WTC11 (cell line): ENCODE measurements at places on chromosomes 5 and 9. TPM values are rescaled to one million over a fixed set of nuclear protein-coding genes. Genes with fewer than 3 reads are reported as not detected.

The SLC6A3 gene
- 0.53 to 0.74 TPM (median 0.64 TPM) in 3 replicates for total RNA-seq

The NEUROG1 gene
- 0.13 to 0.18 TPM in 2 of 3 replicates, not detected in the other for total RNA-seq

The MYMK gene
- total RNA-seq: 0.34 TPM in 1 of 3 replicates, not detected in the others

The FOXD4L6 gene
- not detected in 3 replicates for total RNA-seq

The WNT8A gene
- total RNA-seq: 0.16 TPM in 1 of 3 replicates, not detected in the others

The CCDC171 gene
- total RNA-seq: 2.8 to 4.1 TPM (median 2.9 TPM) in 3 replicates

The QRFP gene
- total RNA-seq: not detected in 3 replicates

The SLC6A7 gene
- 0.04 TPM in 1 of 3 replicates, not detected in the others for total RNA-seq

The TNIP1 gene
- 41.1 to 48.9 TPM (median 47.0 TPM) in 3 replicates for total RNA-seq

The TMC1 gene
- 0.31 to 0.41 TPM (median 0.32 TPM) in 3 replicates for total RNA-seq

The NCS1 gene
- 31.8 to 32.6 TPM (median 32.4 TPM) in 3 replicates for total RNA-seq

The C9orf50 gene
- total RNA-seq: 0.11 TPM in 1 of 3 replicates, not detected in the others

The LHX3 gene
- total RNA-seq: 0.11 TPM in 1 of 3 replicates, not detected in the others

The FCN1 gene
- total RNA-seq: 0.09 TPM in 1 of 3 replicates, not detected in the others

The AK1 gene
- 27.5 to 34.9 TPM (median 34.4 TPM) in 3 replicates for total RNA-seq

The SLCO6A1 gene
- 0.39 to 0.64 TPM (median 0.42 TPM) in 3 replicates for total RNA-seq

The GRM6 gene
- 0.05 to 0.33 TPM in 2 of 3 replicates, not detected in the other for total RNA-seq

The PCDHB13 gene
- 2.2 to 2.9 TPM (median 2.6 TPM) in 3 replicates for total RNA-seq

The PALM2AKAP2 gene
- 7.0 to 7.3 TPM (median 7.2 TPM) in 3 replicates for total RNA-seq

The CD72 gene
- total RNA-seq: 2.9 to 4.6 TPM (median 4.5 TPM) in 3 replicates

The CXCL14 gene
- total RNA-seq: 0.64 to 0.87 TPM (median 0.87 TPM) in 3 replicates

The FAM221B gene
- total RNA-seq: 0.11 TPM in 1 of 3 replicates, not detected in the others

The IFNA2 gene
- not detected in 3 replicates for total RNA-seq

The SLC36A3 gene
- not detected in 3 replicates for total RNA-seq

The DRD1 gene
- 0.07 TPM in 2 of 3 replicates, not detected in the other for total RNA-seq

The PTPRD gene
- total RNA-seq: 51.3 to 69.6 TPM (median 54.6 TPM) in 3 replicates

The FOXE1 gene
- total RNA-seq: 0.05 to 0.09 TPM (median 0.07 TPM) in 3 replicates

The IRX2 gene
- total RNA-seq: 51.5 to 63.2 TPM (median 52.0 TPM) in 3 replicates

The PRUNE2 gene
- total RNA-seq: 9.3 to 13.1 TPM (median 9.6 TPM) in 3 replicates

The CSF1R gene
- total RNA-seq: 0.07 to 0.20 TPM (median 0.14 TPM) in 3 replicates

The SGCD gene
- total RNA-seq: 0.07 to 0.33 TPM (median 0.32 TPM) in 3 replicates

The CDC20B gene
- total RNA-seq: not detected in 3 replicates

The SPINK4 gene
- total RNA-seq: not detected in 3 replicates

The NMUR2 gene
- total RNA-seq: 0.16 TPM in 1 of 3 replicates, not detected in the others

The C9orf43 gene
- 0.28 to 0.46 TPM (median 0.30 TPM) in 3 replicates for total RNA-seq

The NDOR1 gene
- 40.3 to 49.0 TPM (median 43.2 TPM) in 3 replicates for total RNA-seq

The TRIM23 gene
- 11.2 to 13.0 TPM (median 11.8 TPM) in 3 replicates for total RNA-seq

The HAVCR1 gene
- not detected in 3 replicates for total RNA-seq

The DUSP1 gene
- total RNA-seq: 9.5 to 12.4 TPM (median 11.0 TPM) in 3 replicates

The DOCK2 gene
- 4.6 to 9.0 TPM (median 6.1 TPM) in 3 replicates for total RNA-seq
